ENCODE measurements at places on chromosomes 13 and 19. TPM values are rescaled to one million over a fixed set of nuclear protein-coding genes. Genes with fewer than 3 reads are reported as not detected.

Gene RHPN2
- total RNA-seq = 49.6 TPM

Gene EPS8L1
- total RNA-seq = 3.2 TPM

Gene CCL25
- total RNA-seq = not detected

Gene TSHZ3
- total RNA-seq = 3.0 TPM

Gene B9D2
- total RNA-seq = 30.5 TPM

Gene B3GLCT
- total RNA-seq = 4.3 TPM

Gene FOXA3
- total RNA-seq = 0.92 TPM

Gene SIGLEC7
- not detected for total RNA-seq

Gene F2RL3
- not detected for total RNA-seq

Gene KMT2B
- 49.7 TPM for total RNA-seq

Gene C19orf33
- 761 TPM for total RNA-seq

Gene PPM1N
- total RNA-seq = 6.2 TPM

Gene ONECUT3
- 0.02 TPM for total RNA-seq

Gene COL4A1
- 96.3 TPM for total RNA-seq

Gene CPB2
- 0.08 TPM for total RNA-seq

Gene C19orf67
- total RNA-seq = not detected

Gene KIRREL2
- total RNA-seq = 0.49 TPM

Gene FCAR
- not detected for total RNA-seq

Gene LYPD5
- total RNA-seq = 0.55 TPM

Gene CACNA1A
- total RNA-seq = 0.07 TPM

Gene RNF113B
- not detected for total RNA-seq

Data from A549 treated with AZD2906 at 1 μM for 4 hours (cell line).